ENCODE measurements at places on chromosomes 2 and 18.

GRCh38 chr2:159177957-159178356, 108.5 kb downstream of the WDSUB1 start:
- no peak for DNase-seq

DNA sequence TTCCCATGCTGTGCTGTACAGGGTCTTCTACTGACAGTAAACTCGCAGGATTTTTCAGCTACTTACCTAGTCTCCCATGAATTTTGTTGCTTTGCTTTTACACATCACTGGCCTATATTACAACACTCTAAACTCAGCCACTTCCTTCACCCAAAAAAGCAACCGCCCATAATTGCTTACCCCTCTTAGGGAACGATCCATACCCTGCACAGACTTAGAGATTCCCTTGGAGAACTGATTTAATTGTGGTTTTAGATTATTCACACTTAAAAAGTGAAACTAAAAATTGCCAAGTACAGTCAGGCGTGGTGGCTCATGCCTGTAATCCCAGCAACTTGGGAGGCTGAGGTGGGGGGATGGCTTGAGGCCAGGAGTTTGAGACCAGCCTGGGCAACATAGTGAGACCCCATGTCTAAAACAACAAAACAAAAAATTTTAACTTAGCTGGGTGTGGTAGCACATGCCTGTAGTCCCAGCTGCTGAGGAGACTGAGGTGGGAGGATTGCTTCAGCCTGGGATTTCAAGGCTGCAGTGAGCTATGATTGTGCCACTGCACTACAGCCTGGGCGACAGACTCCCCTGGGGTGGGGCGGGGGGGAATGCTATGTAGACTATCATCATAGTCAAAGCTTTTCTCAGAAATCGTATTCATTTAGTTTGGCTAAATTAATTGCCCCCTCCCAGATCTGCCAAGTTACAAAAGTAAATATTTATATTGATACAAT, 19.3 kb downstream of the MRPL30 start:
- DNase-seq: no peak

- DNase-seq: no peak
Measured at GRCh38 chr18:51668607-51669006, 471.1 kb upstream of the MEX3C start.

DNA sequence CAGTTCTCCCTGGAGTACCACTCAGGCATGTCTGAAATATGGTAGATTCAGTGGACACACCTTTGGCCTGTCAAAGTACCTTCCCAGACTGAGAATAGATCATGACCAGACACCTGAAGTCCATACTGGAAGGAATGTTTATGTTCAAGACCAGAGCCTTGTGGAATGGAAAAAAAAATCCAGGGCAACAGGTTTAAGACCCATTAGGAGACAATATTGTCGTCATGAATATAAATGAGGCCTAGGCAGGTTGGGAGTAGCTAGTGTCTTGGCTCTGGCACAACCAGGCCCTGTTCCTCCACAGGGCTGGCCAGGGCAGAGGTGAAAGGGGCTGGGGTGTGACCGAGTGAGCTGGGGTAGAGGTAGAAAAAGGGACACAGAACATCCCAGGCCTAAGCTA, 13.2 kb upstream of the ATRAID start:
- no peak for DNase-seq

GRCh38 chr18:26700201-26700600, 151.8 kb upstream of the KCTD1 start:
- DNase-seq: no peak

- DNase-seq: no peak
Measured at GRCh38 chr2:121343191-121343590, 58.2 kb upstream of the TFCP2L1 start.

GRCh38 chr2:158101384-158101926, at the start of gene UPP2:
TSS of gene UPP2 (plus strand) at chr2:158101876. CDS start at chr2:158102064, 188 bp downstream.
- DNase-seq: no peak

- no peak for DNase-seq
Measured at GRCh38 chr2:85524336-85524908, 14.5 kb upstream of the MAT2A start.

DNA sequence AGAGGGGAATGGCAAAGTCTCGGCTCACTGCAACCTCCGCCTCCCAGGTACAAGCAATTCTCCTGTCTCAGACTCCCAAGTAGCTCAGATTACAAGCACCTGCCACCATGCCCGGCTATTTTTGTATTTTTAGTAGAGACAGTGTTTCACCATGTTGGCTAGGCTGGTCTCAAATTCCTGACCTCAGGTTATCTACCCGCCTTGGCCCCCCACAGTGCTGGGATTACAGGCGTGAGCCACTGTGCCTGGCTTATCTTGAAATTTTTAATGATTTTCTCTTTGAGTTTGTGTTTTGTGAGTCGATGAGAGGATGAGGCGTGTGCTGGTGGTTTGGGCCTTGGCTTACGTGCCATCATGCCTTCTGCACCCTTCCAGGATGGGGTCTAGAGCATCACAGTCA, 101.3 kb upstream of the ST3GAL5 start:
- no peak for DNase-seq

GRCh38 chr18:78777992-78778391, 201.6 kb upstream of the SALL3 start:
- no peak for DNase-seq

- DNase-seq: no peak
Measured at GRCh38 chr2:174495365-174496012, 8.7 kb upstream of the GPR155 start.

GRCh38 chr18:46536215-46536874, 120.7 kb downstream of the LOXHD1 start:
- peak; percentile 41 for DNase-seq

- DNase-seq: no peak
Measured at GRCh38 chr2:207251573-207252192, 85.9 kb upstream of the KLF7 start.

GRCh38 chr2:55146263-55146662, 85.8 kb downstream of the CLHC1 start:
- DNase-seq: no peak

DNA sequence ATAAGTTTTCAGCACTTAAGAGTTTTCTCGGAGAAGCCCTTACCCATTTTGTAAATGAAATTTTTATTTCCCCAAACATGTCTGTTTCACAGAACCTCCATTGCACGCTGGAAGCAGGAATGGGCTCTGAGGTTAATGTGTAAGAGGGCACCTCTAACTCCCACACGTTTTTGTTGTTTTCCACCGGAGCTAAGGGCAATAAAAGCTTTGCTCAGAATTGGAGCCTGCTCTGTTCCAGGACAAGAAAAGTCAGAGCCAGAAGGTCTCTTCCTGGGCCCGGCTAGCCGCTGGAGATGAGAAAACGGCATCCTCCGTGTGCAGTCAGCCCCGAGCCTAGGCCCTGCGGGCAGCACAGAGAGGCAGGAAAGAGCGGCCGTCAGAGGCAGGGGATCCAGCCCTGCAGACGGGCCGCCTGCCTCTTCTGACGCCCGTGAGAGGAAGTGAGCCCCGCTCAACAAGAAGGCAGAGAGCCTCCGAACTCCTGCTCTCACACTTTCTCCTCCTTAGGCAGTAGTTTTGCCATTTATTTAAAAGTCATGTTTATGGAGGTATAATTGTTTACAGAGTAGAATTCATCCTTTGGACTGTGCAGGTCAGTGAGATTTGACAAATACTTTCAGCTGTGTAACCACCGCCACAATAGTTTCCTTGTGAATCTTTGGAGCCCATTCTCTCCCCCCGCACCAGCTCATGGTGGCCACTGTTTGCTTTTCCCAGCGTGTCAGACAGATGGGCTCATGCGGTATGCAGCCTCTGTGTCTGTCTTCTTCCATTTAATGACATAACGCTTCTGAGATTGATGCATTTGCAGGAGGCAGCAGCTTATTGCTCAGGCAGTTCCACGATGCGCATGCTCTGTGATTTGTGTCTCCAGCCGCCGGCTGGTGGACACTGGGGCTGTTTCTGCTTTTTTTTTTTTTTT, 117.3 kb downstream of the GALR1 start:
- DNase-seq: peak; percentile 52

DNA sequence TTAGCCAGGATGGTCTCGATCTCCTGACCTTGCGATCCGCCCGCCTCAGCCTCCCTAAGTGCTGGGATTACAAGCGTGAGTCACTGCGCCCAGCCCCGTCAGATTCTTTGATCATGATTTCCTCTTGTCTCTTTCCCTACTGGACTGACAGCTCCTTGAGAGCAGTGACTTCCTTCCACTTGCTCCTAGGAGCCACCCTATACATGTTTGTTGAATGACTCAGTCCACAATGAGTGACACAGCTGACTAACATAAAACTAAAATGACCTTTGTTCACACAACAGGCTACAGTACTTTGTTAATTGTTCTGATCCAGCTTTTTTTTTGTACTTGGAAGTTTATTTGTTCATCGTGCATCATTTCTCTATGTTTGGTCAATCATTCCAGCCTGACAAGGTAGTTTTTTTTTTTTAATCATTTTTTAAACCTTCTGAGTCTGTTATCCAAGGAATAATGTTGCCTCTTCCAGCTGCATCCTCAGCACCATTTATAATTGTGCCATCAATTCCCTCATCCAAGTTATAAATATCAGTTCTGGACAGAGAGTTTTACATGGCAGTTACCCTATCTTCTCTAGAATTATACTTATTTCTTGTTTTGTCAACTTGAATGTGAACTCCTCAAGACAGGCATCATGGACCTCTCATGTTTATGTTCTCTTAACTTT, 42.9 kb upstream of the TUBA3E start:
- DNase-seq: peak; percentile 80

- DNase-seq: no peak
Measured at GRCh38 chr2:44167311-44167907, 1.3 kb upstream of the PPM1B start.

DNA sequence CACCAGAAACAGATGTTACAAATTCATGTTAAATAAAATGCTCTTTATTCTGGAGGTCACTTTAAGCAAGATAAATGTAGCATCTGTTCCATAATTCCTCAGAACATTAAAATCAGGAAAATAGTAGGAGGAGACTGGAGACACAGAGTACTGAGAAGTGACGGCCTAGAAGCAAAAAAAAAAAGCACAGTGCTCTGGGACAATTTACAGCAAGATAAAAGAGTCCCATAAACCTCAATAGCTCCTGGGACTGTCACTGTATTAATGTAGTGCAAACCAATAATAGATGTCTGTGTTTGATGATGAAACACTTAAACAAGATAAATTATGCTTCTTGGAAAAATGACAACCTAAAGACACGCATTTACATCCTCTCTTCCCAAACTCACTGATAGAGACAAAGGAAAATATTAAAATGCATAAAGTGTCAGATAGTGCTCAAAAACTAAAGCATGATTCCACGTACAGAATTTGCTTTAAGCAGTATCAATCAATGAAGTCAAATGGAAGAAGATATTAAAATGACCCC, 338.8 kb upstream of the REG3G start:
- no peak for DNase-seq

GRCh38 chr2:136191041-136191440, 73.1 kb upstream of the CXCR4 start:
- DNase-seq: no peak

DNA sequence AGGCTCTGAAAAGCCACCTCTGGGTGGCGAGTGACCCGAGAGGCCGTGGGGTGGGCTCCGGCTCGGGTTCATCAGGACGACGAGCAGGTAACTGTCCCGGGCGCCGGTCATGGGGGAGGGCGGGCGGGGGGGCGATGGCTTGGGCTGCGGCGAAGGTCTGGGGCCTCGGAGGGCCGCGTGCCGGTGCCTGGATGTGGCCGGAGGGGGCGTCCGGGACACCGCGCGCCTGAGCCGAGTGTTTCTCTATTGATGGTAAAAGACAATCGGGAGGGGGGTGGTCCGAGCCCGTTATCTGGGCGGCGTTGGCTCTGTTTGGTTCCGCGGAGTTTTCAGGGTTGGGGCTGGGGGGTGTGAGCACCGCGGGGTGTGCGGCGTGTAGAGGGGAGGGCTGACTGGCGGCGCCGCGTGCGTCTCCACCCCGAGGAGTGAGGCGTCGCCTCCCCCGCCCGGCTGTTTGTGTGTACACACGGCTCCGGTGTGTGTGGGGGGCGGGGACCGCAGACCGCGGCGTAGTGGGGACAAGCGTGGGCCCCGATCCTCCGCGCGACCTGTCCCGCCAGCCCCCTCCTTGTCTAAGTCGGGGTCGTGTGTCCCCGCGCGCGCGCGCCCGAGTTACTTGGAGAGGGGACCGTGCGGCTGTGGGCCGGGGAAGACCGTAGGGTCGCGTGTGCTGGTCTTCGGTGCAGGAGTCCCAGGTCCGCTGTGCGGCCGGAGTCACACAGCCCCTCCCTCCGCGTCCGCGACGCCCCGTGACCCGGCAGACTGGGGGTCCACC, 1.6 kb downstream of the CTIF start:
- DNase-seq: peak; percentile 36

- DNase-seq: no peak
Measured at GRCh38 chr2:181463588-181463987, 6.4 kb downstream of the ITGA4 start.

- peak; percentile 32 for DNase-seq
Measured at GRCh38 chr2:222423632-222424275, 589 bp upstream of the SGPP2 start.

DNA sequence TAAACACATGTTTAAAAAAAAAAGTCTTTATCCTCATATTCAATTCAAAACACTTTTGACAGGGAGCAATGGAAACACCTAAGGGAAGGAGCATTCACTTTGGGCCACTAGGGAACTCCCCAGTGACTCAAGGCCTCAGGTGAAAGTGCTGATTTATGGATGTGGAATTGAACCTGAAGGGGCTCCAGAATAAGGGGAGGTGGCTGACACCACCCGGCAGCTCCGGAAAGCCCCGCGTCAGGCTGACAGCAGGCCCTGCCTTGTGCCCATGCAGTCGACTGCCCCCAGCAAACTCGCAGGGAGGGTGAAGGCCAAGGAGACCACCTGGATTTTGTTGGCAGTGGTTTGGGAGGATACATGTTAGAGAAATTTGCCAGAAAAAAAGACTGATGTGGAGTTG, 275.3 kb upstream of the NCKAP5 start:
- no peak for DNase-seq

GRCh38 chr2:233356546-233357308, 2.4 kb downstream of the DGKD start:
- DNase-seq: no peak

DNA sequence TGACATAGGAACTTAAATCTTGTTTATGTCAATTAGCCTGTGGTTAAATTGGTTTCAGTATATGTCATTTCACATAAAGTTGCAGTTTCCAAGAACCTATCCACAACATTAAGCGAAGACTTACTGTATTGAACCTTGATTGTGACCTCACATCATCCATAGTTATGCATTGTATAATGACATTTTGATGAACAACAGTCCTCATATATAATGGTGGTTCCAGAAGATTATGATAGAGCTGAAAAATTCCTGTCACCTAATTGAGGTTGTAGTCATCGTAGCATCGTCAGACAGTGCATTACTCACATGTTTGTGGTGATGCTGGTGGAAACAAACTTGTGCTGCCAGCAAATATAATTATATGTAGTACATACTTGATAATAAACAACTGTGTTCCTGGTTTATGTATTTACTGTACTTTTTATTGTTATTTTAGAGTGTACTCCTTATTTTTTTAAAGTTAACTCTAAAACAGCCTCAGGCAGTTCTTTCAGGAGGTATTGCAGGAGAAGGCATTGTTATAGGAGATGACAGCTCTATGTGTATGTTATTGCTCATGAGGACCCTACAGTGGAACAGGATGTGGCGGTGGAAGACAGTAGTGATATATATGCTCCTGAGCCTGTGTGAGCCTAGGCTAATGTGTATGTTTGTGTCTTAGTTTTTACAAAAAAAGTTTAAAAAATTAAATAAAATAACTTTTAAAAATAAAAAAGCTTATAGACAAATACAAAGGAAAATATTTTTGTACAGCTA, 56.6 kb downstream of the UBE2E3 start:
- peak; percentile 19 for DNase-seq

- no peak for DNase-seq
Measured at GRCh38 chr2:36515538-36515937, 82.4 kb downstream of the FEZ2 start.

GRCh38 chr2:236862961-236863728, 222.5 kb upstream of the COPS8 start:
- DNase-seq: no peak

Measured in SW480 (cell line).